ENCODE measurements at places on chromosomes 7 and 10.

GRCh38 chr10:132939957-132940790 is 2.2 kb downstream of the CFAP46 start:
- DNase-seq, result no peak

- peak; percentile 64 for DNase-seq
These were observed 21.3 kb downstream of the CALML3 start for GRCh38 chr10:5545778-5546710.

DNA sequence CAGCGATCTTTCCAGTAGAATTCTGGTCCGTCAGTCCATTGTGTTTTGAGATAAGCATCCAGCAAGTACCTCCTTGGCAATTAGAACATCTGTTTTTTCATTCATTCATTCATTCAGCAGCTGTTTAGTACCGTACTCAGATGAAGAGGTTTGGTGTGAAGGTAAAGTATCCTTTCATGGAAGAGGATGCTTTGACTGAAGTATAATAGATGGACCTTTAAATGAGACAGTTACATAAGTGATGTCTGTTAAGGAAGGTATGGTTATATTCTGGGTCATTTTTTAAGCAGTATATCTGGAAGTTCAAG is 1.2 kb downstream of the MAPK8 start:
- DNase-seq, result no peak

GRCh38 chr10:96973809-96974747 is 142.0 kb downstream of the LCOR start:
- DNase-seq, result no peak

DNA sequence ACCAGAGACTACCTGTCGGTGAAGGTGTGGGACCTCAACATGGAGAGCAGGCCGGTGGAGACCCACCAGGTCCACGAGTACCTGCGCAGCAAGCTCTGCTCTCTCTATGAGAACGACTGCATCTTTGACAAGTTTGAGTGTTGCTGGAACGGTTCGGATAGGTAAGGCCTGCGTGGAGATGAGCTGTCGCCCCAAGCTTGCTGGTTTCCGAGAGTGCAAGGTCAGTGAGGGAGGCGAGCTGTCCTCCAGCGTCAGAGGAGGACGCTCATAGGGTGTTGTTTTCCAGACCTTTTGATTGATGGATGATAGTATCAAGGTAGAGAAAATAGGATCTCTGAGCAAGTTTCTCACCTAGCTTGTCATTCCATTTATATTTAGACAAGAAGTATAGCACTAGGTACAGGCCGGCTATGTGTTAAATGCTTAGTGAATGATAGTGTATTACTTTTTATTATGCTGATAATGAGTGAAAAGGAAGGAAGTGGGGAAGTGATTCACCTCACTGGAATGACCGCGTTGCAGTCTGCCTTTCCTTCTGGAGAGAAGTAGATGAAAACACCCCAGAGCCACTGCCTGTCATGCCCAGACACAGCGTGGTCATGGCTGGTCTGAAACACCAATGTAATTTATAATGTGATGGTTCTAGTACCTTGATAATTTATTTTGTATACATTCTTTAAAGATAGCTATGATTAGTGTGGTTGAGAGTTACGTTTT is 33.9 kb downstream of the BNIP3 start:
- no peak for DNase-seq

GRCh38 chr10:33571616-33572015 is 237.1 kb upstream of the NRP1 start:
- DNase-seq, result no peak

DNA sequence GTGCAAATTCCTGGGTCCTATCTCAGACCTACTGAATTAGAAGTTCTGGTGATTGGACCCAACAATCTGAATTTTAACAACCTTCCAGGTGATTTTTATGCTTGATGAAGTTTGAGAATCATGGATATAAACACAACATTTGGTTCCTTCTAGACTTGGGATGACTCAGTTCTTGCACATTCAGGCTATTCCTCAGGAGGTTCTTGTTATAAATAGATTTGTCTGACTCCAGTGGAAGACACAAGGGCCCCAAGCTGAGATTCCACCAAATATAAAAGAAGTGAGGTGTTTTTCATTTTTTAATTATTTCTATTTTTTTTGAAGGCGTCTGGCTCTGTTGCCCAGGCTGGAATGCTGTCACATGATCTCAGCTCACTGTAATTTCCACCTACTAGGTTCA is 9.4 kb upstream of the TAS2R16 start:
- DNase-seq, result no peak

GRCh38 chr7:108112683-108113082 is 17.5 kb downstream of the LAMB4 start:
- DNase-seq, result no peak

GRCh38 chr10:4902571-4903011 is 60.6 kb upstream of the AKR1C1 start:
- DNase-seq, result no peak

DNA sequence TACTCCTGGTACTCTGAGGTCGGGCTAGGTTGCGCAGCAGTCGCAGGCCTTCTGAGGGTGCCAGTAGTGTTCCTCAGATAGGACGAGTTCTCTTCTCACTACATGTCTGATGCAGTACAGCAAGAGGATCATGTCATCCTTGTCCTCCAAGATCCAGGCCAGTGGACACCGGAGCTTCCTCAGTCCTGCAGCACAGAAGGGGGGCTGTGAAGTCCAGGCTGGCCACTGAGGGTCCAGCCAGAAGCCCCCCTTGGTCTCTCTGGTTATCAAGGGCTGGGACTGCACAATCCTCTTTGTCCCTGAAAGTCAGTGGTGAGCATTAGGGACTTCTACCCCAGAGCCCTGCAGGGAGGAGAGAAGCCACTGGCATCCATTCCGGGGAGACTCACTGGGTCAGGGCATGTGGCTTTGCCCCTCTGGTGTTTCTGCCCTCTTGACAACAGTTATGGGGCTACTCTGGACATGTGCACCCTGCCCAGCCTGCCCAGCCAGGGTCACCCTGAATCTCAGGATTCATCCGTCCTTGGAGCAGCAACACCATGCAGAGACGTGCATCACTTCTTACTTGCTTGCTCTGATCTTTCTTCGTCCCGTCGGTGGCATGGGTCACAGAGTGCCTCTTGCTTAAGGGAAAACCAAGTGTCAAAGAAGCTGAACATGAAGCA is 125.7 kb downstream of the ADCY1 start:
- no peak for DNase-seq

DNA sequence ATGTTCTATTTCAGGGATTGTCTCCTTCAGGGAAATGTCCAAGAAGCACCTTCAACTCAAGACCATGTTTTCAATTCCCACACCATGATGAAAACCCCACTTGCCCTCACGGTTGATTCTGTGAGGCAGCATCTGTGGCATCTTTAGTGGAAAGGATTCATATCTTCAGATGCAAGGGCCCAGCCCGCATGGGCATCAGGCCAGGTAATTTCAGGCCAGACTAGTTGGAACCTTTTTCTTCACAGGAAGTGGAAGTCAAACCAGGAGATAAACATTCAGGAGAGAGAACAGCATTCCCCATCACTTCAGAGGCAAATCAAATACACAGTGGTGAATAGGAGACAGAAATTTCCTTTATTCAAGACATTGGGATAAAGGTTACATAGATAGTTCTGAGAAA is 88.8 kb downstream of the JCAD start:
- no peak for DNase-seq

DNA sequence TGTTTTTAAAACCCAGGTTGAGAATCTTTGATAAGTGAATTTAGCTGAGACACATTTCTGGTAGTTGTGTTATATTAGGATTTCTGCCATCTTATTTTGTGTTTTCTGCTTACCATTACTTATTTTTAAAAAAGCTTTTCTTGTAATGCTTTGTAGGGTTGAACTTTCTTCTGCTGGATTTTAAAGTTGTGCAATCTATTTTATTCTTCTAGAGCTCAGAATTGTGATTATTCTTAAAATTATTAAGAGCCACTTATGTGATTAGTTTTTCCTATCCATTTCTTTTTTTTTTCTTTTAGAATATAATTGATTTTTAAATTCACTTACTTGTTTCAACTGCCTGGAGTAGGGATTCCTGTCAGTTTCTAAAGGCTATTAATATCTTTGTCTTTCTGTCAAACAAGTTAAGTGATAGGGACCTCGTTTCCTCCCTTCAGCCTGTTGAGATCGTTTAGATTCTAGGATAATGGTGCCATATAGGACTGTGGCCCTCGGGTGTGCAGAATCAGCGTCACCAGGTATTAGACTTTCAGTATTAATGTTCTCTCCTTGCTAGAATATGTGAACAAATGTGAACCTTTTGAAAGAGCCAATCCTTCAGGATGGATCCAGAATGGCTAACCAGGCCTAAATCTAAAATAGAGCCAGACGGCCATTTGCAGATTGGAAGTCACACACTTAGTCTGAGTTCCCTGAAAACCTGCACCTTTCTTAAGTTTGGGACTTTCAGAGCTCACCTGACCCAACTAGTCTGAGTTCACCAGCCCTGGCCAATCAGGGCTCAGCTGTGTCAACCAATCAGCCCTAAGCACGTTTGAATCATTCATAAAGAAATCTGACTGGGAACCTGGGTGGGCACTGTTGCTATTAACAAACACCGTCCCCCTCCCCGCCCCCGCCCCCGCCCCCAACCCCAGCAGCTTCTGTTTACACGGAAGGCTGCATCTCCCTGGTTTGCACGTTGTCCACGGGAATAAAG is 26.2 kb downstream of the CUX1 start:
- no peak for DNase-seq

DNA sequence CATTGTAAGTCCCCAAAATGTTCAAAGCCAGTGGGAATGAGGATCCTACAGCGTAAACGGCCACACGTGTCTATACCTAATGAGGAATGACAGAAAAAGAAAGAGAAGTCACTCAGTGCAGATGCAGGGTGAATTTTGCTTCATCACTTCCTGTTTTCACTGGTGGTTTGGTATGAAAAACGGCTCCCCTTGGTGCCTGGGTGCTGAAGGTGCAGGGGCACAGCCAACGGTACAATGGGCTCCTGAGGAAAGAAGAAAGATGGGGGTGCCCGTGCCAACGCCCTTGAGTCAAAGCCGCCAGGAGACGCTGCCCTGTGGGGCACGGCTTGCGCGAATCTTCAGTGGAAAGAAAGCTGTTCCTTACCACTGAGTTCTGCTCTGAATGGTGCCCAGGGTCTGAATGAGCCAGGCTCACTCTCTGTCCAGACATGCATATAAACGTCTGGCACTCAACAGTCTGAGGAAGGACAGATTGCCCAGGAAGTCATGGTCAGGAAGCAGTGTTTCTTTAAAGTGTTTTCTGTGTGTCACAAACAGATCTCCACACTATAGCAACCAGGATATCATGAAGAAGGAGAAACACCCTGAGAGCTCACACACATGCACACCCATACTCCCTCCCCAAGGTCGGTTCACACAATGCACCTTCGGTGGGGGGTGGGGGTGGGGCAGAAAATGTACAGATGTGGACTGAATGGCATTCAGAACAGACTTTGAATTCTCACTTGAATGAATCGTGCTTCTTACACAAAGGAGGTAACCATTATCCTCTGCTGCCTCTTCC is 105.8 kb downstream of the ELMO1 start:
- no peak for DNase-seq

GRCh38 chr7:55202150-55202913 is 162.8 kb upstream of the LANCL2 start:
- DNase-seq, result no peak

GRCh38 chr10:112953174-112954159 is 3.4 kb downstream of the TCF7L2 start:
- DNase-seq, result peak; percentile 67

DNA sequence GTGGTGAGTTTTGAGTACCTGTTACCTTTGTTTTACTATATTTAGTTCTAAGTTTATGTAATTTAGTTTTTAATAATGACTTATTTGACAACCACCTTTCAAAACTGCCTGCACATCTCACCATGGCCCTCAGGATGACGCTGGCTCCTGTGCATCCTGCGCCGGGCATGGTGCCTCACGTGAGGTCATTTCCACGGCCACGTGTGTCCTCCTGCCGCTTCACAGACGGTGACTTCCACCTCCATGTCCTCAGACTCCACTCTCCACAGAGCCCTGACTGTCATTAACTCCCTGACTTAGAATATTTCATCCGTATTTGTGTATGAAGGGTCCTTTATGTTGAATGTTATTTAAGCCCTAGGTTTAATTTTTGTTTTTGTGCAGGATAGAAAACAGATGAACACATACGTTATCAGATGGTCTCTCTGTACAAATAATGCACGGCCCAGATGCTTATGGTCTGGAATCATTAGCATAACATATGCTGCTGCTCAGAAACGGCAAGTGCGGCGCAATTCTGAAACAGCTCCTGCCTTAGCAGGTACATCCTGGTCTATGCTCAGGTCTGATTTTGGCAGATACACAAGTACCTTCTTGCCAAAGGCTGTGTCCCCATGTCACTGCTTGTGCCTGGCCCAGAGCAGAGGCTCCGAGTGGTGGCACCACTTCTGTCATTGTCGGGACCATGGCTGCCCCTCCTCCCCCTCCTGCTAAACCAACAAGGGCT is 155.8 kb downstream of the WDR37 start:
- no peak for DNase-seq

DNA sequence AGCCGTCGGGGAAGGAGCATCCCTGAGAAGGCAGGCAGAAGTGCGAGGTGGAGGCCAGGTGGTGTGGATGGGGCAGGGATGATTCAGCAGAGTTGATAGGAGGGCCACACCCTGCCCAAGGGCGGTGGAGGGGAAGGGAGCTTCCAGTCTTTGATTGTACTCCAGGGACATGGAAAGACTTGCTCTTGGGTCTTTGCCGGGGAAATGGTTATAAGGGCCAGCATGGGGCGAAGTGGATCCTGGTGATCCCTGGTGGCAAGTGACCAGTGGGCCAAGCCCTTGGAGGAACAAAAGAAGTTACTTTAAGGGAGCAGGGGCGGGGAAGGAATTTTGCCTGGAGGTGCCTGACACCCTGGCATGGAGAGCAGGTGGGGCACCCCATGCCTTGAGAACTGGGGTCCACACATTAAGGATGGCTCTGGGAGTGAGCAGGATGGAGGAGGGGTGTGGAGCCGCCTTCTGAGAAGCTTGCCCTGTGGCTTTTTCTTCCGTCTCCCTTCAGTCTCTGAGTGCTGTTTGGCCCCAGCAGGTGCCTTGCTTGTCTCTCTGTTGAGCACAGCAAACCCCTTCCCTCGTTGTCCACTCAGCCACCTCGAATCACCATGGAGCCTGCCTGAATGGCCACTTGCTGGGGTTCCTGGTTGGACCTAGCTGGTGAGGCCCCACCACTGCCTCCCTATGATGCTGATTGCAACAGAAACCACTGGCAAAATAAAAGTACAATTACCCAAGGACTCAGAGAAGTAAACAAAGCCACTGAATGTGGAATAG is 83.9 kb downstream of the RAMP3 start:
- no peak for DNase-seq

DNA sequence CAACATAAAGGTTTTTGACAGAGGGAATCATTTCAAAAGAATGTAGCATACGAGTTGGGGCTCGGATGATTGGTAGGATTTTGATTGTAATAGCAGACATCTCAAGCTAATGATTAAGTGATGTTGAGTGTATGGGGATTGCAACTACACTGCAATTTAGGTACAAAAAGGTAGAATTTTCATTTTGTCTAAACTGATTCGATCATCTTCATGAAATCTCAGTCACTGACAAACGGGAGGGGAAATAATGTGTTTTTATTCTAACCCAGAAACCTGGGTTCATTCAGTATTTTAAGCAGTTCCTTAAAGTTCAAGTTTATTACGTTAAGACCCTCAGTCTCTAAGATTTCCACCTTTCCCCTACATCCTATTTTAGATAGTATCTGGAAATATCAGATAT is 3.9 kb upstream of the PHYHIPL start:
- no peak for DNase-seq

Data from right hindlimb (tissue), 1 donor.